ENCODE measurements at places on chromosomes 3 and 15. TPM values are rescaled to one million over a fixed set of nuclear protein-coding genes. Genes with fewer than 3 reads are reported as not detected.

The ITPKA gene
- 1.1 TPM for total RNA-seq

The RTP1 gene
- total RNA-seq: not detected

DNA sequence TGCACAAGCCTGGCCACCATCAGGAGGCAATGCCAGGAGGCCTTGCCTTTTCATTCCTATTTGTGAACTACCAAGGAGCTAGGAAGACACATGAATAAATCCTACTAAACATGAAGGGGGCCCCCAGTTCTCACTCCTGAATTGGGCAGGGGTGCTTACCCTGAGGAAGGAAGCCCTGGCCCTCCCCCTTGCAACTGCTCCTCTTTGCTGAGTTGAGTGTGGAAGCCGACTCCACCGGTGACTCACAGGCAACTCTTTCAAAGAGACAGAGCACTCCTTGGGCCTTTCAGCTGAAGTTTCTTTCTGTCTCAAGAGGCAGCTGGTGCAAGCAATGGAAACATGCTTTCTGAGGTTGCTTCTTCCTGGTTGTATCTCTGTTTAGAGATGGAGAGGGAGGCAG lies 1.7 kb downstream of the GABRG3 start:
- no peak overlapping the region for H3K27ac ChIP-seq
- H3K4me1 ChIP-seq: no peaks in the 10 kb centered on the region
- no peak for DNase-seq
- H3K4me3 ChIP-seq: peak overlapping the region; percentile 81

DNA sequence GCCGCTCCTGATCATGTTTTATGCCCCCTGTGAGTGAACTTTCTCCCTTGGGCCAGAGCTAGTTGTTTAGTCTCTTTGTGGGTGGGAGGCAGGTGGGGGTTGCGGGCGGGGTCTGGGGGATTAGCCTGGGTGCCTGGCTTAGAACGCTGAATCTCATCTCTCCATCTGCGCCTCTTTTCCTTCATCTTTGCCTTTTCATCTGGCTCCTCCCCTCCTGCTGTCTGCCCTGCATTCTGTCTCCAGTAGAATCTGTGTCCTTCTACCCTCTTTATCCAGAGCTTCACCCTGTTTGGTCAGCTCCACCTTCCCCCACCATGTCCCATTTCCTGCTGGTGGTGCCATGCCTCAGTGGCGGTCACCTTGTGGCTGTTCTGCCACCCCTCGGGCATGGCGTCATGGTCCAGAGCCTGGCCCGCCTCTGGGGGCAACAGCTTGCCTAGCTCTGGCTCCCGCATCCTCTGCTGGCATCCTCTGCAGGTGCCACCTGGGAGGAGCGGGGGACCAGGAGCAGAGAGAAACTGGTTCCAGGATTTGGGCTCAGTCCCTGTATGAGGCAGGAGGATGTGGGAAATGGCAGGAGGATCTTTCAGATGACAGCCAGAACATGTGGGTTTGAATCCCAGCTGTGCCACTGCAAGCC lies 44.3 kb downstream of the PDIA5 start:
- DNase-seq: no peak
- peak overlapping the region; percentile 64 for H3K4me3 ChIP-seq
- peaks cover 9% of the 10 kb centered on the region for H3K27me3 ChIP-seq
- H3K4me1 ChIP-seq: peaks cover 42% of the 10 kb centered on the region

- H3K36me3 ChIP-seq: no peaks in the 10 kb centered on the region
- no peak for DNase-seq
- no peak overlapping the region for H3K27ac ChIP-seq
These were observed 109.4 kb upstream of the FGF7 start for GRCh38 chr15:49313650-49314049.

- peaks cover 7% of the 10 kb centered on the region for H3K27me3 ChIP-seq
- no peak overlapping the region for H3K4me3 ChIP-seq
- H3K36me3 ChIP-seq: peaks cover 10% of the 10 kb centered on the region
- H3K4me1 ChIP-seq: peaks cover 37% of the 10 kb centered on the region
- no peak for DNase-seq
These were observed 27.4 kb downstream of the SRGAP3 start for GRCh38 chr3:9222049-9222448.

DNA sequence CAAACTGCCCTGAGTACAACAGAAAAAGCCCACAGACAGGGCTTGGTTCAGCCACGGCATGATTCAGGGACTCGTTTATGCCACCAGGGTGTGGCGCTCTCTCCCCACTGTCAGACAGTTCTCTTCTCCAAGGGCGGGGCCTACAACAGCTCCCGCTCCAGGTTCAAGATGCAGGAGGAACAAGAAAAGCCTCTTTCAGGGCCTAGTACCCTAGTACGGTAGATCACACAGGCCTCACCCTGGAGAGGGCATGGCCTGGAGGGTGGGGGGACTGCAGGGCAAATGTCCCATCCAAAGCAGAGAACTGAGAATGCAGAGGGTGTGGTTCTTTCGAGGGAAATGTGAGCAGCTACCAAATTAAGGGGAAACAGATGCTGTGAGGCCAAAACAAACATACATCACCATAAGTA lies 12.0 kb downstream of the MESD start:
- DNase-seq: peak; percentile 87
- H3K36me3 ChIP-seq: no peaks in the 10 kb centered on the region
- peaks cover 25% of the 10 kb centered on the region for H3K4me1 ChIP-seq
- H3K27ac ChIP-seq: peak overlapping the region; percentile 94

DNA sequence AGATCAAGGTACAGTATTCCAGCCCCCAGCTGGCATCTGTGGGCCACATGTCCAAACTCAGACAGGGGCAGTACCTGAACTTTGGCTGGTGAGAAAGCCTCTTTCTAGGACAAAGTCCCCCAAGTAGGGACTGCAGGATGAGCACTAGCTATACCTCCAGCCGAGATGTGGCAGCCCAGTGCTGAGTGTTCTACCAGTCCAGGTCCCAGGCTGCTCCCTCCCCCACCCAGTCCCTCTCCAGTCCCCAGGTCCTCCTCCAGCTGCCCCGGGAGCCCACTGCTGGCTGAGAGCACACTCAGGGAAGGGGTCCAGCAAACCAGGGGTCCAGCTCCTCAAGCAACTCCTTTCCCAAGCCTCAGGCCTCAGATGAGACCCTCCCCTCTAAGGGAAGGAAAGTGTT lies 1.5 kb downstream of the SLC26A6 start:
- H3K36me3 ChIP-seq: no peaks in the 10 kb centered on the region
- H3K4me3 ChIP-seq: no peak overlapping the region
- H3K27me3 ChIP-seq: peaks cover 5% of the 10 kb centered on the region
- H3K27ac ChIP-seq: no peak overlapping the region
- DNase-seq: no peak
- peaks cover 13% of the 10 kb centered on the region for H3K4me1 ChIP-seq

DNA sequence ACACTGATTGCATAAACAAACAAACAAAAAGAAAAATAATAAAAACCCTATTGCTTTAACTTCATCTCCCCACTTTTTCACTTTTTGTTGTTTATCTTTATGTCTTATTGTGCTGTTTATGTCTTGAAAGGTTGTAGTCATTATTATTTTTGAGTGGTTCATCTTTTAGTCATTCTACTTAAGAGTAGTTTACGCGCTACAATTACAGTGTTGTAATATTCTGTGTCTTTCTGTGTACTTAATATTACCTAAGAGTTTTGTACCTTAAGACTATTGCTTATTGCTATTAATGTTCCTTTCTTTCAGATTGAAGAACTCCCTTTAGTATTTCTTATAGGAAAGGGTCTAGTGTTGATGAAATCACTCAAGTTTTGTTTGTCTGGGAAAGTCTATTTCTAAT lies 28.1 kb downstream of the TM4SF18 start:
- no peak overlapping the region for H3K4me3 ChIP-seq
- no peaks in the 10 kb centered on the region for H3K4me1 ChIP-seq
- H3K27me3 ChIP-seq: no peaks in the 10 kb centered on the region
- no peak overlapping the region for H3K27ac ChIP-seq

DNA sequence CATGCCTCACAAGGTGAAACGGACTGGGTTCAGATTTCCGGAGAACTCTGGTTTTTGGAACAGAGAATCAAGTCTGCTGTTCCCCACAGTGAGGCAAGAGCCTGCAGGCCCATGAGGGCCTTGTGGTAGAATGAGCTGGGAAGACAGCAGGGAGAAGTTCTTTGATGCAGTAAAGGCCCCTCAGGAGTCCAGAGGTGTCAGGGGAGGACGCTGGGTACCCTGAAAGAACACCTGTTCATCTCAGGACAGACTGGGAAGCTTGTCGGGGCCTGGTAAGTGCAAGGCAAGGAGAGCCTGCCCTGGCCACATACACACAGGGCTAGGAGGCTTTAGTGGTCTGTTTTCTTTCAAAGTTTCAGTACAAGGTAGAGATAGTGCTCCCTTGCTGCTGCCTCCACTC lies 3.7 kb upstream of the ZBTB47 start:
- DNase-seq: no peak
- peaks cover 8% of the 10 kb centered on the region for H3K36me3 ChIP-seq
- no peak overlapping the region for H3K4me3 ChIP-seq
- peaks cover 17% of the 10 kb centered on the region for H3K27me3 ChIP-seq

- H3K4me1 ChIP-seq: no peaks in the 10 kb centered on the region
- no peak for DNase-seq
- no peak overlapping the region for H3K27ac ChIP-seq
- no peaks in the 10 kb centered on the region for H3K27me3 ChIP-seq
- H3K36me3 ChIP-seq: peaks cover 1% of the 10 kb centered on the region
- H3K4me3 ChIP-seq: no peak overlapping the region
These were observed 12.9 kb downstream of the IQCH start for GRCh38 chr15:67267440-67267839.

- no peak for DNase-seq
- H3K4me1 ChIP-seq: peaks cover 14% of the 10 kb centered on the region
- no peak overlapping the region for H3K27ac ChIP-seq
These were observed 1.6 kb downstream of the SERP1 start for GRCh38 chr3:150544726-150545125.

GRCh38 chr15:91566141-91566540 lies 287.4 kb upstream of the SLCO3A1 start:
- no peaks in the 10 kb centered on the region for H3K27me3 ChIP-seq
- no peak overlapping the region for H3K27ac ChIP-seq
- no peak overlapping the region for H3K4me3 ChIP-seq
- H3K36me3 ChIP-seq: no peaks in the 10 kb centered on the region
- DNase-seq: no peak
- H3K4me1 ChIP-seq: no peaks in the 10 kb centered on the region

- no peaks in the 10 kb centered on the region for H3K27me3 ChIP-seq
- H3K4me3 ChIP-seq: no peak overlapping the region
- no peaks in the 10 kb centered on the region for H3K4me1 ChIP-seq
These were observed 260.3 kb downstream of the ERC2 start for GRCh38 chr3:56207922-56208321.
